GM23248 (cell line): ENCODE measurements at places on chromosomes 11 and 22. TPM values are rescaled to one million over a fixed set of nuclear protein-coding genes. Genes with fewer than 3 reads are reported as not detected.

Gene FOLR1
- not detected in 2 replicates for total RNA-seq

Gene TENM4
- 0.11 and 0.25 TPM in 2 replicates for total RNA-seq

Gene NLRP10
- 19.7 and 36.9 TPM in 2 replicates for total RNA-seq

Gene KLHDC7B
- total RNA-seq: not detected in 2 replicates

Gene VWCE
- total RNA-seq: 0.76 and 1.1 TPM in 2 replicates

Gene OR52I2
- not detected in 2 replicates for total RNA-seq

Gene ADM
- total RNA-seq: 537 and 551 TPM in 2 replicates

Gene TMEM121B
- total RNA-seq: 0.11 TPM in 1 of 2 replicates, not detected in the other

- H3K36me3 ChIP-seq: no peaks in the 10 kb centered on the region
- no peaks in the 10 kb centered on the region for H3K4me1 ChIP-seq
- no peak overlapping the region for H3K4me3 ChIP-seq
- peaks cover 4% of the 10 kb centered on the region for H3K27me3 ChIP-seq
- peak; percentile 33 for DNase-seq
- no peak overlapping the region for H3K27ac ChIP-seq
Observed at GRCh38 chr11:125224391-125225021, 60.0 kb downstream of the PKNOX2 start.

- H3K27me3 ChIP-seq: no peaks in the 10 kb centered on the region
- no peaks in the 10 kb centered on the region for H3K4me1 ChIP-seq
- no peak overlapping the region for H3K27ac ChIP-seq
Observed at GRCh38 chr11:15629690-15630321, 515.1 kb downstream of the INSC start.

GRCh38 chr22:32325416-32325801 lies 32.3 kb upstream of the RFPL3 start:
- H3K4me1 ChIP-seq: no peaks in the 10 kb centered on the region
- no peaks in the 10 kb centered on the region for H3K36me3 ChIP-seq
- H3K27ac ChIP-seq: no peak overlapping the region
- H3K4me3 ChIP-seq: no peak overlapping the region
- DNase-seq: no peak
- no peaks in the 10 kb centered on the region for H3K27me3 ChIP-seq

GRCh38 chr11:113514856-113515255 lies 39.7 kb upstream of the DRD2 start:
- H3K4me3 ChIP-seq: no peak overlapping the region
- H3K4me1 ChIP-seq: 0 out of 2 replicates have a peak, but pooled peaks cover 1% of the 10 kb centered on the region
- no peaks in the 10 kb centered on the region for H3K36me3 ChIP-seq
- H3K27ac ChIP-seq: no peak overlapping the region
- no peak for DNase-seq

GRCh38 chr11:62712276-62712812 lies 4.9 kb downstream of the GNG3 start:
- H3K4me1 ChIP-seq: peaks cover 9% of the 10 kb centered on the region
- no peaks in the 10 kb centered on the region for H3K27me3 ChIP-seq

DNA sequence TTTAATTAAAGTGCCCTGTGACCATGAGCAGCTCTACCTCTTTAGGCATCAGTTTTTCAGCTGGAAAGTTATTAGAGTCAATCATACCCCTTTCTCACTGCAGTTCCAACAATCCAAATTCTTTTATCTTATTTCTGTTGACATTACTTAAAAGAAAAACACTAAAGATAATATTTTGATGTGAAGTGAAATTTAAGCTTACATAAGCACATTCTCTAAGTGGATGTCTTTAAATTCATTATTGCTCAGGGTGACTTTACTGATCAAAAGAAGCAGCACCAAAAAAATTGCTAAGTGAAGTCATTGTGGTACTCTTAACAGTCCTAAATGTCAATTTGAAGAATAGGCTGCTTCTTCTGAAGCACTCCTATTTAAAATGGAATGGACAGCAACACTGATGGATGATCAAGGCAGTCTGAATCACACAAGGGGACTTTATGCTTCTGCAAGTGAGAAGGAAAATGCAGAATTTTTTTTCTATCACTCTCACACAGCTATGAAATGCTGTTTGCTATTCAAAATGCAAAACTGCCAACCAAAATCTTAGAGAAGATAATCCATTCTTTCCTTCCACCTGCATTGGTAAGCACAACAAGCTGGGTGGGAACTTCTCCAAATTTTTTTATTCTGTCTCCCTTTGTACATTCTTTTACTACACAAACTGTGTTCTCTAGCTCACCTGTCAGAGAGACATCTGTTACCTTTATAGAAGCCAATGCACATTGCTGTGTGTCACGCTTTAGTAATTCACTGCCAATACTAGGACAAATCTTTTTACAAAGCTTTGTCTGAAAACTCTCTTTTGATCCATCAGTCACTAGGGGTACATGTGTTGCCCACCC lies 179.9 kb downstream of the GRIA4 start:
- no peak for DNase-seq
- H3K4me3 ChIP-seq: no peak overlapping the region
- no peak overlapping the region for H3K27ac ChIP-seq
- no peaks in the 10 kb centered on the region; the same call in 1 of the 2 replicates for H3K27me3 ChIP-seq
- H3K4me1 ChIP-seq: no peaks in the 10 kb centered on the region
- no peaks in the 10 kb centered on the region for H3K36me3 ChIP-seq

DNA sequence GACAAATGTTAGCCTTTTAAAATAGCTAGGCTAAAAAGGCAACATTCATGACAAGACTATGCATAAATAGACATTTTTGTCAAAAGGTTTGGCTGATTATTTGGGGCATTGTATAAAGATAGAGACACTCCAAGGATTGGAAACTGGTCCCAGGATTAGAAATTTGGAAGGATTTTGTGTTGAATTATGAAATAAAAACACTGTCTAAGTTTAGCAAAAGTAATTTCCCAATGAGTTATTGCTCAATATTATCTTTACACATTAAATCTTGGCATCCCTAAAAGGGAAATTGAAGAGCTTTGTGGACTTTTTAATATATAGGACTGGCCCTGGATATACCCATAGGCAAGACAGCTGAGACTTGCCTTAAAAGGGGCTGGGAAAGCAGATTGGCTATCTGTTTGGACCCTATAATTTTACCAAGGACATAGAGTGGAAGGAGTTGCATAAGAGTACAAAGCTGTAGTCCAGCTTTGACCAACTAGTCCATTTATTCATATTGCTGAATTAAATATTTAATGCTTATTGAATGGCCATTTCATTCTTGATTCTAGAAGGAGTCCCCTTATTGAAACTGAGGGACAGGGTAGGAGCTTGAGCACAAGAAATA lies 382.7 kb downstream of the METTL15 start:
- H3K4me3 ChIP-seq: no peak overlapping the region
- H3K27me3 ChIP-seq: no peaks in the 10 kb centered on the region
- peak; percentile 18 for DNase-seq
- no peaks in the 10 kb centered on the region for H3K4me1 ChIP-seq
- no peaks in the 10 kb centered on the region for H3K36me3 ChIP-seq
- no peak overlapping the region for H3K27ac ChIP-seq

DNA sequence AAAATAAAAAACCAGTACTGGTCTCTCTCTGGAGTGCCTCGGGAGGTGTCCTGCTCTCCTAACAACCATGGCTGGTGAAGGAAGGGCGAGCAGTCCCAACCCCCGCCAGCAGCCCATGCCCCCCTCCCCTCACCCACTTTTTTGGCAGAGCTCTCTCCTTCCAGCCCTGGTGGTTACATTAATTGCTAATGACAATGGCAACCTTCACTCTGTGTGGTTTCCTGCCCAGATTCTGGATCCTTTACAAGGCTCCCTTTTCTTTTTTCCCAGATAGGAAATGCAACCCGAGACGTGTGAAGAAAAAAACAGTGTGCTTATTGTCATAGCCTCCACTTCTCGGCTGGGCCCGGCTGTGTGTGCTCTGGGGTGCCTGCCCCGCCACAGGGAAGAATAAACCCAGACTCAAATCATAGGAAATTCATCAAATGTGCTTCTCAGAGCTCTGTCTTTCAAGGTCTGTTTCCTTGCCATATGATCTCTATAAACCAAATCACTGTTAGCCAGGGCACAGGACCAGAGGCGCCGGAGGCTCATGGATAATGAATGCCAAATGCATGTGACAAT lies 513.0 kb downstream of the SOX6 start:
- H3K4me3 ChIP-seq: no peak overlapping the region
- DNase-seq: no peak
- H3K4me1 ChIP-seq: no peaks in the 10 kb centered on the region
- H3K27ac ChIP-seq: no peak overlapping the region
- H3K27me3 ChIP-seq: peaks cover 10% of the 10 kb centered on the region; the same call in 1 of the 2 replicates
- no peaks in the 10 kb centered on the region for H3K36me3 ChIP-seq

DNA sequence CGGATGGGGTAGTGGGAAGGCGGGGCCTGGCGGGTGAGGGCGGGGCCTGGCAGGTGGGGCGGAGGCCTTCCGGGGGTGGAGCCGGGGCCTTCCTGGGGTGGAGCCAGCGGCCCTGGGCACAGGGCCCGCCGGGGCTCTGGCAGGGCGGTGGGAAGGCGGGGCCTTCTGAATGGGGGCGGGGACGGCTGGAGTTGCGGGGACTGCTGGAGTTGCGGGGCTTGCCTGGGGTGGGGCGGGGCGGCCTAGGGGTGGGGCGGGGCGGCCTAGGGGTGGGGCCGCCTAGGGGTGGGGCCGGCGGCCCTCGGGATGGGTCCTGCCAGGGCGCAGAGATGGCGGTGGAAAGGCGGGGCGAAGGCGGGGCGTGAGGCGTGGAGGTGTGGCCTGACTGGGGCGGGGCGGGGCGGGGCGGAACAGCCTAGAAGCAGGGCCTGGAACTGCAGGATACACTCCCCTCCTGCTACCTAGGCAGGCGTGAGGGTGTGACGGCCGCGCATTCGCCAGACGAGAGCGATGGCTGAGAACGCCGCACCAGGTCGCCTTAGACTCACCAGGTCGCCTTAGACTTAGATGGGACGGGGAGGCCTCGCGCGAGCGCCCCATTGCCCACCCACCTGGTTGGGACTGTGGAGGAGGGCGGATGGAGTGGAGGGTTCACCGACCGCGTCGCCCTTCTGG lies 19.3 kb downstream of the RRP7A start:
- peak; percentile 84 for DNase-seq
- H3K4me1 ChIP-seq: no peaks in the 10 kb centered on the region
- no peaks in the 10 kb centered on the region for H3K36me3 ChIP-seq
- H3K4me3 ChIP-seq: peak overlapping the region; percentile 42; the same call in 1 of the 2 replicates
- H3K27ac ChIP-seq: no peak overlapping the region
- no peaks in the 10 kb centered on the region for H3K27me3 ChIP-seq

DNA sequence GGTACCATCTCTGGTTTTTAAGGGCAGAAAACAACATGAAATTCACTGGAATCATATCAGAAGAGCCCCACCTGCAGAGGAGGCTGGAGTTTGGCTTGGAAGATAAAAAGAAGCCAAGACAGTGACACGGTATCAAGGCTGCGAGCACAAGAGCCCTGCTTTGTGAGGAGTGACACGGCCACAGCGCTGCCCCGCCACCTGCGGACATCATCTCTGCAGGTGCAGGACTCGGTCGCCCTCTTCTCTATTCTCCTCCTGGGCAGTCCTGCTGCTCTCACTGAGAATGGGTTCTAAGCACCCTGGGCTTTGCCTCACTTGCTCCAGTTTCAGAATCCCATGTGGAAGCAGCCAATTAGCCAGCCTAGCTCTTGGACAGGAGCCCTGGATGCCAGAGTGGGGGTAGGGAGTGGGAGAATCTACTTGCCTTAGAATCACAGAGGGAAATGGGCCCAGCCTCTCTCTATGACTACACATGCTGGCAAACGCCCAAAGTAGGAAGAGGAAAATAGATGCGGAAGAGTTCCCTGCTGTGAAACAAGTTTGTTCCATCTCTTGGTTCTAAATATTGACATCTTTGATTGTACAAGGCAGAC lies 17.1 kb downstream of the APOL4 start:
- H3K4me3 ChIP-seq: no peak overlapping the region
- H3K4me1 ChIP-seq: peaks cover 7% of the 10 kb centered on the region
- DNase-seq: peak; percentile 77

DNA sequence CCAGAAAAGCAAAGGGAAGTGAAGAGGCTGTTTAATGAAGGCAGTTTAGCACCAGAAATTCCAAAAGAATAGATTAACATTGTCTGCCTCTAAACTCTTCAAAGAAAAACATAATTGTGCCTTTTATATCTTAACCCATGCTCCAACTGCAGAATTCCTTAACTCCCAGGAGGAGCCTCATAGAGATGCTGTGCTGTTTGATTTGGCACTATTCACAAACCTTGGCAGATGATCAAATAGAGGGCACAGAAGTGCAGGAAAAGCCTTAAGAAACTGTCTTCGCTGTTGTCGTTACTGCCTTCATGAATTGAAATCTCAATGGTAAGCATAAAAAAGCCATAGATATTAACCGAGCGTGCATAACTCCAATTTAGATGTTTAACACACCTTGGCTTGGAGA lies 124.1 kb upstream of the MPPED2 start:
- H3K4me1 ChIP-seq: no peaks in the 10 kb centered on the region
- no peak overlapping the region for H3K27ac ChIP-seq
- H3K4me3 ChIP-seq: no peak overlapping the region
- no peaks in the 10 kb centered on the region for H3K27me3 ChIP-seq

DNA sequence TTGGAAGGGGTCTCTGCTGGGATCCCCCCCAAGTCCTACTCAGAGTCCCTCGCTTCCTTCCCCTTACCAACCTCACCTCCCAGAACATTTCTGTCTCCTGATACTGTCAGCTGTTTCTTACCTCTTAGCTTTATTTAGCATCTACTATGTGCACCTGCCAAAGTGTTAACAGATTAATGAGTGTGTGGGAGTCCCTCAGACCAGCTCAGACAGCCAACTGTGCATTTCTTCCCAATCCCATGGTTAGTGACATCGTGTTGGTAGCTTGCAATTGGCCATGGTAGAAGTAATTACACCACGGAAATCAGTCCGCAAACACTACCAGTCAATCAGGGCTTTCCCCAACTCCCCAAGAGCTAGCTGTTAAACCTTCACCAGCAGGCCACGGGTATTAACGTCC lies 150.6 kb downstream of the DSCAML1 start:
- H3K27me3 ChIP-seq: peaks cover 11% of the 10 kb centered on the region; the same call in 1 of the 2 replicates
- H3K4me1 ChIP-seq: no peaks in the 10 kb centered on the region
- H3K36me3 ChIP-seq: no peaks in the 10 kb centered on the region

GRCh38 chr11:131649856-131650255 lies 279.4 kb downstream of the NTM start:
- DNase-seq: no peak
- no peaks in the 10 kb centered on the region for H3K36me3 ChIP-seq
- H3K4me3 ChIP-seq: no peak overlapping the region
- H3K27me3 ChIP-seq: peaks cover 7% of the 10 kb centered on the region; the same call in 1 of the 2 replicates
- no peaks in the 10 kb centered on the region for H3K4me1 ChIP-seq
- no peak overlapping the region for H3K27ac ChIP-seq

- H3K36me3 ChIP-seq: no peaks in the 10 kb centered on the region
- no peak overlapping the region for H3K27ac ChIP-seq
- no peaks in the 10 kb centered on the region for H3K27me3 ChIP-seq
- DNase-seq: no peak
- H3K4me1 ChIP-seq: no peaks in the 10 kb centered on the region
- H3K4me3 ChIP-seq: no peak overlapping the region
Observed at GRCh38 chr11:16309226-16309625, 47.1 kb downstream of the SOX6 start.

GRCh38 chr11:116590844-116591570 lies 181.8 kb downstream of the BUD13 start:
- no peaks in the 10 kb centered on the region for H3K4me1 ChIP-seq
- DNase-seq: no peak
- H3K27me3 ChIP-seq: peaks cover 14% of the 10 kb centered on the region; the same call in 1 of the 2 replicates
- H3K27ac ChIP-seq: no peak overlapping the region
- H3K36me3 ChIP-seq: no peaks in the 10 kb centered on the region

- no peaks in the 10 kb centered on the region for H3K4me1 ChIP-seq
- no peak overlapping the region for H3K27ac ChIP-seq
- no peak overlapping the region for H3K4me3 ChIP-seq
Observed at GRCh38 chr22:19194766-19195536, 16.4 kb upstream of the SLC25A1 start.

GRCh38 chr11:3623767-3624458 lies 17.9 kb downstream of the ART5 start:
- H3K27ac ChIP-seq: no peak overlapping the region
- H3K36me3 ChIP-seq: no peaks in the 10 kb centered on the region
- no peak for DNase-seq
- H3K4me3 ChIP-seq: no peak overlapping the region

GRCh38 chr11:122634501-122634900 lies 21.0 kb upstream of the UBASH3B start:
- H3K4me3 ChIP-seq: no peak overlapping the region; the same call in 1 of the 2 replicates
- DNase-seq: peak; percentile 68
- peaks cover 25% of the 10 kb centered on the region for H3K4me1 ChIP-seq
- H3K27me3 ChIP-seq: no peaks in the 10 kb centered on the region
- peak overlapping the region; percentile 28; the same call in 1 of the 2 replicates for H3K27ac ChIP-seq
